ENCODE measurements at places on chromosomes 3 and 15.

DNA sequence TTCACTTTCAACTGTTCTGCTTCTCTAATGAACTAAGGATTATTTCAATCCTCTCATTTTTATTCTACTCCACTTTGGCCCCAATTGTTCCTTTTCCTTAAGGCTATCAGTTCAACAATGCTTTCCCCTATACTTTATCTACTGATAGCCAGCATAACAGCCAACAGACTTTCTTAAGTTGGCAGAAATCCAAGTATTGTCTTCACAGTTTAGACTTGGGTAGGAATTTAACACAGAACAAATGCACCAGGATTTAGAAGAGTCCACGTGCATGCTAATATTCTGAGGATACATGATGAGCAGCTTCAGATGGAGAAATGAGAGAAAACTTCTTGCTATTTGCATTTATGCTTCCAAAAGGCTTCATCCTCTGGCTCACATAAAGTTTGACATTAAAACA is 54.8 kb downstream of the FBN1 start:
- no peak for DNase-seq

GRCh38 chr3:129974564-129974832 is at the start of gene TRH:
TSS of gene TRH (plus strand) at chr3:129974720. CDS start at chr3:129975817, 1,097 bp downstream.
- DNase-seq = no peak

DNA sequence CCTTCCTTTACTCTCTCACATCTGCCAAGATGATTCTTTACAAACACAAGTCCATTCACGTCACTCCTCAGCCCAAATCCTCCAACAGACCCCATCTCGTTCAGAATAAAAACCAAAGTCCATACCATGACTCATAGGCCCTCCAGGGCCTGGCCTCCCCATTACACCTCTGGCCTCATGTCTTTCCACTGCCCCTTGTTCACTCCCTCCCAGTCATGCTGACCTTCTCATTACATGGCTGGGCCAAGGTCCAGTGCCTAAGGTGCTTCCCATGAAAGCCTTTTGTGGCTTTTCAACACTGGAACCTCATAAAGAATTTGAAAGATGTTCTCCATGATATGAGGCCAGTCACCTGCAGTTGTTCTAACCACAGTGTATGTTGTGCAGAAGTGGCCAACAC is 44.5 kb downstream of the NEK10 start:
- DNase-seq = no peak

DNA sequence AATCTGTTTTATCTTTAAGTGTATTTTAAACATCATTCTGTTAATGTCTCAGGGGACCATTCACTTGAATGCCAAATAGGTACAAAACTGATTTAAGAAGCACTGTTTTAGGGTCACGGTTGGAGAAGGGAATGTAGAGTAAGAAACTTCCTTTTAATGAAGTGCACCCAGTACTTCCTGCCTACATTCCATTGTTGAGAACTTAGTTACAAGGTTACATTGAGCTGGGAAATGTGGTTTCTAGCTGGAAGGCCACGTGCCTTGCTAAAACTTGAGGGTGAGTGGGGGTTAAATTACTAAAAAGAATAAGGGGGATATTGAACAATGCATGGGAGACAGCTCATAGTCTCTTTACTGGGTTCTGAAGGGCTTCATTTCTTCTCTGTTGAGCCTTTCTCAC is 78.3 kb upstream of the TBC1D5 start:
- no peak for DNase-seq

DNA sequence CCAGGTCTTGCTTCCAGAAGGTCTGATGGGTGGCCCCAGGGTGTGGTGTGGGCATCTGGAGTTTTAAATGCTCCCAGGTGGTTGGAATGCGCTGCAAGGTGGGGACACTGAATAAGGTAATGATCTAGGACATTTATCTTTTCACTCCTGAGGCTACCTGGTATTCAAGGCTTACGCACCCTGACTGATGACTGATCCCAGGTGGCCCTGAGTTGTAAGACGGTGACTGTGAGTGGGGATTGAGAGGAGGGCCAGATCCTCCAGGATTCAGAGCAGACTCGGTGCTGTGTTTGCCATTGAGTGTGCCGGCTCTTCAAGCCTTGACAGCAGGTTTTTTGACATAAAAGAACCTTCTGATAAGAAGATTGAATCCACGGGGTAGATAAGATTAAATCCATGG is 40.3 kb downstream of the SLC6A20 start:
- DNase-seq = no peak

- peak; percentile 34 for DNase-seq
Measured at GRCh38 chr3:48466386-48467109, 20.0 kb downstream of the ATRIP start.

DNA sequence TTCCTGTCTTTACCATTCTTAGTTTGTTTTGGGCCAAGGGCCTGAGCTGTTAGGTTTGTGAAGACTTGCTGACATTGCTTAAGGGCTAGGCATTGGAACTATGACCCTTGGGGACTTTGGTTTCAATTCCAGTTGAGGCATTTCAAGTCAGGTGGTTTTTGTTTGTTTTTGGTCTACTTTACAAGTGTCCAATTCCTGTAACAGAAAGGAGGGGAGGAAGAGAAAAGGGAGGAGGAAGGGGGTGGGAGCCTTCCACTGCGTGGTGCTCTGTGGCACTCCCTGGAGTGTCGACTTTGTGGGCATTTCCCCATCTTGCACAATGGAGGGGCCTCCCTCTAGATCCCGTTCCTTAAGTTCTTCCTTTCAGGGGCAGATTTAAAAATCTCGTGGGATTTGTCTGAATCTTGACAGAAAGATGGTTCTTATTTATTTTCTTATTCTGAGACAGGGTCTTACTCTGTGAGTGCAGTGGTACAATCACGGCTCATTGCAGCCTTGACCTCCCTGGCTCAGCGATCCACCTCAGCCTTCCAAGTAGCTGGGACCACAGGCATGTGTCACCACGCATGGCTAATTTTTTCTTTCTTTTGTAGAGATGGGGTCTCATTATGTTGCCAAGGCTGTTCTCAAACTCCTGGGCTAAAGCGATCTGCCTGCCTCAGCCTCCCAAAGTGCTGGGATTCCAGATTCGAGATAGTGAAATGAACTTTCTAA is 59.5 kb upstream of the RYK start:
- DNase-seq = no peak

DNA sequence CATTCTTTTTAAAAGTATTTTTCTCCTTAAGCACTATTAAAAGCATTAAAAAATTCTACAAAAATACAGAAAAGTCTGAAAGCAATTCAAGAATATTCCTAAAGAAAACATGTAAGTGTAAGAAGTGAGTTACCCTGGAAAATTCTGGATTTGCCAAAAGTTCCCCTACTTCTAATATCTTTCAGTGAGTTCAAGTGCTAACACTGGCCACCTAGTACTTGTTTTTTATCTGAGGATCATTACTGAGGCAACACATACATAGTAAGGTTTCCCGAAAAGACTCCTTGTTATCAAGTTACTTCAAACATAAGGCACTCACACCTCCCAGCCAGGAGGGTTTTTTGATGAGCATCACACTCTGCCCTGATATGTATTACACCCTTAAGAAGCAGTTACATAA is 158.4 kb downstream of the TIGIT start:
- DNase-seq = no peak

- no peak for DNase-seq
Measured at GRCh38 chr15:49843725-49844124, 222.9 kb downstream of the DTWD1 start.

DNA sequence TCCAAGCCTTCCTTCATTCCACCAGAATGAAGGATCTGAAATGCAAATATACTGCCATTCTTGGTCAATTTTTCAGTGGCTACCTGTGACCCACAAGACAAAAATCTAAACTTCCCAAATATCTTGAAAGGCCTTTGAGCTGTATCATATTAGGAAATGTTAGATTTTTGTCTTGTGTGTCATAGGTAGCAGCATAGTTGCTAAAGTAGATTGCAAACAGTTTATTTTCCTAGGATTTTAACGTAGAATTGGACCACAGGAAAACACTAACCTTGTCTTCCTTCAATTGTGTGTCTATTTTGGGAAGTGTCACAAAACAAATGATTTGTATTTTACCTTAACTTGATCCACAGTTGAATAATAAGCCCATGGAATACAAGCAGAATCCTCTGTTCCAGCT is 42.4 kb downstream of the CP start:
- DNase-seq = no peak

DNA sequence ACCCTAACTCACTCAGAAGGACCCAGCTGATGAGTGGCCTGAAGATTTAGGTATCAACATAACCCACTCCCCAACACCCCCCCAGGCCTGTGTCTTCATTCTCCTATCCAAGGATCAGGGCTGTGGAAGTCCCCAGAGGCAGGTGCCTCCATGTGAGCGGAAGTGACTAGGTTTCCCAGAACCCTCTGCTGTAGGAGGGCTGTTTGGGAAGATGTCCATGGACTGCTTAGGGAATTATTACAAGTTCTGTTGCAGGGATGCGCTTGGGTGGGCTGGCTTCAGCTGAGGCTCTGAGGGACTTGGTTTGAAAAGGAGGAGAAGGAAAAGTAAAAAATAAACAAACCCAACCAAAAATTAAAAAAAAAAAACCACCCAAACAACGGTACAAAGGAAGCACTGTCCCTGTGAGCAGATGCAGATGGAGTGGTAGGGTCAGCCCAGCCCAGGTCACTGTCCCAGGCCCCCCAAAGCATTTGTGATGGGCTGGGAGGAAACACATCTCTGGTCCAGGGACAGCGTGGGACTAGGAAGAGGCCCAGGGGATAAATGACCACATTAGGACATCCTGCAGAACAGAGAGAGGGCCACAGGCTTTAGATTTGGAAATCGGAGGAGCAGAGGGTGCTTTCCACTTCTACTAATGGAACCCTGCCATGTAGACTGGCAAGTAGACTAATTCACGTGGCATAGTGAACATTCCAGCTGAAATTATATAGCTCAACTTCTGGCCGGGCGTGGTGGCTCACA is 12.2 kb upstream of the APOD start:
- DNase-seq = no peak

DNA sequence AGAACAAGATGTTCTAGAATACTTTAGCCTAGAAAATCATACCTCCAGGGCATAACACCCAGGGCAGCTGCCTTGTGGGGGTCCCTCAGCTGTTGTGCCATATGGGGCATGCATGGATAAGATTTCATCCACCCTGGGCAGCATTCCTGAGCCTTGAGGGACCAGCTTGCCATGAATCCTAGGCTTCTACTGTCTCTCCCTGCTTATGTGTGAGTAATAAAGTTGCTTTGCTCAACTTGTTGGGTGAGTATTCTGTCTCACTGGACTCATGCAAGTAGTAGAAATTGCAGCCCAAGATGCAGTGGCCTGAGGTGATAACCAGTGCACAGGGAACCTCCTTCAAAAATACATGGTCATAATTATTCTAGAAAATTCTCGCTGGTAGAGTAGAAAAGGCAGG is 52.1 kb upstream of the EPHB1 start:
- DNase-seq = no peak

- DNase-seq = peak; percentile 59
Measured at GRCh38 chr3:40179016-40179415, 130.5 kb upstream of the EIF1B start.

GRCh38 chr3:123105201-123106189 is 38.7 kb downstream of the PDIA5 start:
- no peak for DNase-seq

- DNase-seq = peak; percentile 27
Measured at GRCh38 chr3:149282836-149283235, 50.6 kb downstream of the TM4SF18 start.

- DNase-seq = no peak
Measured at GRCh38 chr3:12797124-12797891, 828 bp downstream of the CAND2 start.

DNA sequence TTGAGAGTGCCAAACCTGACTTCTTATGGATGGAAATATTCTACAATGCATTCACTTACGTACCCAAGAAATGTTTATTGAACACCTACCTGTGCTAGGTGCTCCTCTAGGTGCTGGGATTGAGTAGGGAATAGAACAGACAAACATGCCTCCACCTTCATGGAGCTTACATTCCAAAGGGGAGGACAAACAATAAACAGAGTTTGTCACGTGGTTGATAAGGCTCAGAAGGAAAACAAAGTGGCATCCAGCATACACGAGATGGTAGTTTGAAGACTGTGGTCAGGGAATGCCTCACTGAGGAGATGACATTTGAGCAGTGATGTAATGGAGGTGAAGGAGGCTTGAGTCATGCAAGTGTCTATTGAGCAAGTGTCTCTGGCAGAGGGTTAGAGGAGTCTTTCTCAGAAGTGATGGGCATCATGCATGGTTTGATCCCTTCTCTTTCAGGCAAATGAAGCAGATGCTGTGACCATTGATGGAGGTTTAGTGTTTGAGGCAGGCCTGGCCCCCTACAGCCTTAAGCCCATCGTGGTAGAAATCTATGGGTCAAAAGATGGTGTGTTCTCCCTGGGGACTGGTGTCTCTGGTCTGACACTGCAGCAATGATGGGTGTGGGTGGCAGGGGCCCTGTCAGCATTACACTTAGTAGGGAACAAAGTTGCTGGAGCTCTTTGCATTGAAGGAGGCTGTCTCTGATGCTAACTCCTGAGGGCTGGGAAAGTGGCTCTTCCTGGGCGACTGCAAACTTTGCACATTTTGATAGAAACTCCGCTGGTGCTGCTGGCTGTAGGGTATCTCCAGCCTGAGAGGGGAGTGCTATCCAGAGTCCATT is 29.7 kb upstream of the TOPBP1 start:
- no peak for DNase-seq

DNA sequence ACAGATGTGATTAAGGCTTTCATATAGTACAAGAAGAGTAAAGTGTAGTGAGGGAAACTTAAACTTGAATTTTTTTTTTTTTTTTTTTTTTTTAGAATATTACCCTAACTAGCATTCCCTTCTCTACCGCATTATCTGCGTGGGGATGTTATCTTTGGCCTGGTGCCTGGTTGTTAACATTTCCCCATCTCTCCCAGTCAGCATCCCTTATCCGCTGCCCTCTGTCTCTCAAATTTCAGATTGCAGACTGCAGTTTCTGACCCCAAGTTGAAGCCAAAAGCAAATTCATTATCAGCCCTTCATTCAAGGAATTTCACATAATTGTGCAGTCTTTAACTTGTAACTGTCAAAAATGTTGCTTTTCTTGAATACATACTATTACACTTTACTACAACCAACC is 353.0 kb downstream of the PLOD2 start:
- no peak for DNase-seq

GRCh38 chr3:159992589-159992988 is 4.0 kb downstream of the IL12A start:
- DNase-seq = no peak

- DNase-seq = peak; percentile 87
Measured at GRCh38 chr15:29734917-29735572, 87.2 kb downstream of the TJP1 start.

- DNase-seq = no peak
Measured at GRCh38 chr3:172113710-172114109, 74.3 kb downstream of the FNDC3B start.

Measured in LNCaP clone FGC (cell line).